ENCODE measurements at places on chromosomes 5 and 9. TPM values are rescaled to one million over a fixed set of nuclear protein-coding genes. Genes with fewer than 3 reads are reported as not detected.

- no peak for DNase-seq
These were observed at the start of gene PCDHA2 for GRCh38 chr5:140794595-140795258. TSS of gene PCDHA2 (plus strand) at chr5:140794852.

DNA sequence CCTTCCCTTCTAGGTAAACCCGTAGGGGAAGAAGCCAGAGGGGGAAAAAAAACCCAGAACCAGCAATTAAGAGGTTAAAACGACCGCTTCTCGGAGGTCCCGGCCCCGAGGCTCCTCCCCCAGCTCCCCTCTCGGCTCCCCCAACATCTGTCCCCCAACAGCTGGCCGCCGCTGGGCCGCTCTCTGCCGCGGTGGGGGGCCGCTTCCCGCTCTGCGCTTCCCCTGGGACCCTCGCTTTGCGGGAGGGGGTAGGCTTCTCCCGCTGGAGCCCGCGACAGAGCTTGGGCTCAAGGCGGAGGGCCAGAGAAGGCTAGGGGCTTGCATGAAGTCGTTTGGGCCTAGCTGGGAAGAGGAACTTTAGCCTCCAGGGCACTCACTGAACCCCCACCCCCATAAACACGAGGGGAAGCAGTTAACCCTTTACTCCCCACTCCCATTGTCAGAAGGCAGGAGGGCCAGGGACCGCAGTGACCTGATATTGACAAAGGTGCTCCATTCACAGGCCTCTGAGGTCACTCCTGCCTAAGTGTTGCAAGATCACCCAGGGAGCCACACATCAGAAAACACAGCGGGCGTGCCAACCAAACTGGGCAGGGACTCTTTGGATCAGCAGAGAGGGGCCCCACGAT, 7.5 kb downstream of the LHX6 start:
- no peak for DNase-seq

GRCh38 chr5:55692509-55692908, 19.6 kb downstream of the SLC38A9 start:
- no peak for DNase-seq

DNA sequence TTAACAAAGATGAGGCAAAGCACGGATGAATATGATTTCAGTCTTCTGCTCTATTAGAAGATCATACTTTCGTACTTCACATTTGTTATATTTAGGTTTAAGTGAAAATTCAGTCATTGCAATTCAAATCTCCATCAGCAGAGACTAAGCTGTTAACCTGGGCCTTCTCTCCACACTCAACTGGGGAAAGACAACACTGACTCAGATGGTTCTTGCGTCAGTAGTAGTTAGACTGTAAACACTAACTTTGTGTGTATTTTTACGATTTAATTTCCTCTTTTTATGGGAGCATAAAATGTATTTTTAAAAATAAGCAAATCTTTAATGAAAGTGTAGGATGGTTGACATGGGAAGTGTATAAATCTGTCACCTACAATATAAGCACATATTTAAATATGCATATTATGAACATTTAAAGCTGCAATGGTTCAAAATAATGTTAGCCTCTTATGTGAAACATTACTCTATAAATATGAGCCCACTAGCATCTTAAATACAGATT, 42.7 kb upstream of the ZNF608 start:
- DNase-seq: no peak

DNA sequence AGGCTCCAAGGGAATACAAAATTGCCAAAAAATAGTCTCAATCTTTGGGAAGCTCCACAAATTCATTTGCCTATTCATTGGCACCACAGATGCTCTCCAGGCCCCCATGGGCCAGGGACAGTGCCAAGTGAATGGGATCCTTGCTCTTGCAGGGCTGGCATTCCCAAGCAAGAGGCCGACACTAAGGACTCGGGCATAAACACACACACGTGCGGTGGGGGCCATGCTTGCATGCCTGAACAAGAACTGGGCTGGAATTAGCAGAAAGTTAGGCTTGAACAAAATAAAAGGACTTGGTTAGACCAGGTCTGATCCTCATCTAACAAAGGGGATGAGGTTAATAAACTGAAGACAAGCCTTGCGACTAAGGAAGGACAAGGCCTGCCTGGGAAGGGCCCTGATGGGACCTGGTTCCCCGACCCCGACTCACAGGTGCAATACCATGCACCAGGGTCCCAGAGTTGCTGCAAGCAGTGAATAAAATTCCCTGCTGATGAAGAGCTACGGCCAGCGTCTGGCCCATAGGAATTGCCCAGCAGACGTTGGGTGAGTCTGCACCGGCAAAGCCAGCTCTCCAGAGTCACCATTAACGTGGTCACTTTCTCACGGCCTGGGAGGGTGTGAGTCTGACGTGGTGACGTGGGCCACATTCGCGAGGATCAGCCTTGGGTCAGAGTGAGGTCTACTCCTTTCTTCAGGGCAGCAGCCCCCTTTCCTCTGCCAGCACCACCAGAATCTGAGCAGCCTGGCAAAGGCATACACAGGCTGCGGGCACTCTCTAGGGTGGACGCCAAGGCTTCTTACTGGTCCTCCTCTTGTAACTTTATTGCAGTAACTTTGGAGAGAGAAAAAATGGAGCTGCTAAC, 77.4 kb upstream of the FCN1 start:
- no peak for DNase-seq

GRCh38 chr5:2524620-2525019, 226.9 kb downstream of the IRX2 start:
- DNase-seq: no peak

- no peak for DNase-seq
These were observed 110.5 kb downstream of the TMEM232 start for GRCh38 chr5:110616009-110616408.

The PALM2AKAP2 gene
- total RNA-seq: not detected

The PDZD2 gene
- not detected for total RNA-seq

The ADGRD2 gene
- total RNA-seq: not detected

The PCDHGA10 gene
- total RNA-seq: not detected

The PCDHGB7 gene
- not detected for total RNA-seq

The DELE1 gene
- total RNA-seq: 57.4 TPM

The FAM120AOS gene
- 36.4 TPM for total RNA-seq

Data from activated CD8-positive, alpha-beta T cell treated with anti-CD3 and anti-CD28 coated beads for 36 hours (primary cell).